MCF 10A (cell line): ENCODE measurements at places on chromosomes 4 and X.

DNA sequence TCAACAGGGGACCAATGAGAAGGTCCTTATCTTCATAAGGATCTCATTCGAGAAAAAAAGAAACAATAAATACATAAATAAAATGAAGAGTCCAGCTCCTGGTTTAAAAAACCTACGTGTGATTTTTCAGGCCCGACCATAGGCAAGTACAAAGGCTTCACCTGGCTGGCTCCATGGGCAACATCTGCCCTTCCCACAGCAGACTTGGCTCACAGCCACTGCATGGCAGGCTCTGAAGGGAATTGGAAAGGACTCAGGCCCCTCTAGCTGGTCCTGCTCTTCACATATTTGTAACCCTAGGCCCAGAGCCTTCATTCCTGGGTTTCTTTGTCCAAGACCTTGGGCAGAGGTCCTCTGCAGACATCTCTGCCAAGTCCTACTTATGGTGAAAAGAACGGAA lies 228.1 kb downstream of the QDPR start:
- no peak for DNase-seq

- DNase-seq, result peak; percentile 68
Measured at GRCh38 chr4:101102114-101102742, 245.1 kb downstream of the PPP3CA start.

DNA sequence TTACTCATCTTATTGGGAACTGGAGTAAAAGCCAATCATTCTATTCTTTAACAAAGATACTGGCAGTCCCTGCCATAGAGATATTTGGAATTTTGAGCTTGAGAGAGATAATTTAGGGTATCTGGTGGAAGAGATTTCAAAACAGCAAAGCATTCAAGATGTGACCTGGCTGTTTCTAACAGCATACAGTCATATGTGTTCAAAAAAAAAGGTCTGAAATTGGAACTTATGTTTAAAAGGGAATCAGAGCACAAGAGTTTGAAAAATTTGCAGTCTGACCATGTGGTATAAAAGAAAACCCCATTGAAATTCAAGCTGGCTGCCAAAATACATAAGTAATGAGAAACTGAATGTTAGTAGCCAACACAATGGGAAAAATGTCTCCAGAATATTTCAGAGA lies 42.2 kb downstream of the UGT2B10 start:
- no peak for DNase-seq

DNA sequence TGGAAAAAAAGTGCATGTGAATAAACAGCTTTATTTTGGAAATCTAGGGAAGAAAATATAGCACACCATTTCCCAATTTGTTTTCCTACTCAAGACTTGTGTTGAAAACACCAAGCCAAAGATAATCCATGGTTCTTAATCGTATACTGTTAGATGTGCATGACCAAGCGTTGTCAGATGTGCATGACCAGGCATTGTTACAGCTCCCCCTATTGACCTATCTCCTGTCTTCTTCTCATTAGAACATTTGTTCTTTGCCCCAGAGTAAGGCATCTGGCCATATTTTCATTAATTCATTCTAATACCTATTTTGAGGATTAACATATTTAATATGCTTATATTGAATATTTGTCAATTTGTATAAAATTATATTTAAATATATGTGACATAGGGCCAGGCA lies 14.4 kb upstream of the VCX start:
- DNase-seq, result peak; percentile 13

- DNase-seq, result no peak
Measured at GRCh38 chrX:41095908-41096307, 10.7 kb downstream of the USP9X start.

GRCh38 chr4:113303315-113303714 lies 253.9 kb downstream of the ANK2 start:
- DNase-seq, result no peak

- DNase-seq, result no peak
Measured at GRCh38 chrX:154125391-154126040, 18.5 kb upstream of the OPN1LW start.

- DNase-seq, result no peak
Measured at GRCh38 chr4:61727286-61727685, 527.2 kb downstream of the ADGRL3 start.

GRCh38 chr4:147366164-147366563 lies 114.7 kb upstream of the EDNRA start:
- DNase-seq, result no peak

- no peak for DNase-seq
Measured at GRCh38 chr4:67055319-67055718, 490.0 kb downstream of the CENPC start.

DNA sequence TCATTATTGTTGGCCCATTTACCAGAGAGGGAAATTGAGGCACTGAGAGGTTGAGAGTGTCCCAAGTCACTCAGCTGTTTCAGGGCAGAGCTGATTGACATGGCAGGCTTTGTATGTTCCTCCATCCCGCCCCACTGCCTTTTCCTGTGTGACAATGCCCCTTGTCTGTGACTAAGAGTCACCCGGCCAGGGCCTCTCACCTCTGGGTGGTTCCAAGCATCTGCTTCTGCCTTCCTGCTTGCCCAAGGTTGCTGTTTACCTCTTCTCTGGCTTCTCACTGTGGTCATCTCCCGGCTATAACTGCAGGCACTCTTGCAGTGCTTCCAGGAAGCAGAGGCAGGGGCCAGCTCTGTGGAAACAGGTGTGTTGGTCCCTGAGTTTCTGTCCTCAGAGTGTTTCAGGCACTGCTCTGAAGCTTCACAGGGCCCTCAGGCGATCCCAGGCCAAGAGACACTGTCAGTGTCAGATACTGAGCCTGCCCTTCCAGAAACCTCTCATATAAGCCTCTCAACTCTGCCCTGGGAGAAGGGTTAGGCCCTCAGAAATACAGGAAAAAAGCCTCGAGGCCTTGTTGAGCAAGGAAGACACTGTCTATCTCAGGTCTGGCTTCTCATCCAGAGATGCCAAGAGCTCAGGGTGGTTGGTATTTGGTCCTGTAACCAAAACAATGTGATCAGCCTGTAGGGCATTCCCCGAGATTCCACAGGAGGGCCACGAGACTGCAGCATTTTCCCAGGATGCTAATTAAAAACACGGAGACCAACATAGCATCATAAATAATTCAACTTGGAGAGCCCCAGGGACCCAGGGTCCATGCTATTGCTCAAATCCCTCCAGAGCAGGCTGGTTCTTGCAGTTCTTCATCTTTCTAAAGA lies 42.0 kb upstream of the PROM1 start:
- DNase-seq, result no peak

GRCh38 chr4:94515365-94515764 lies 63.6 kb downstream of the PDLIM5 start:
- DNase-seq, result no peak

DNA sequence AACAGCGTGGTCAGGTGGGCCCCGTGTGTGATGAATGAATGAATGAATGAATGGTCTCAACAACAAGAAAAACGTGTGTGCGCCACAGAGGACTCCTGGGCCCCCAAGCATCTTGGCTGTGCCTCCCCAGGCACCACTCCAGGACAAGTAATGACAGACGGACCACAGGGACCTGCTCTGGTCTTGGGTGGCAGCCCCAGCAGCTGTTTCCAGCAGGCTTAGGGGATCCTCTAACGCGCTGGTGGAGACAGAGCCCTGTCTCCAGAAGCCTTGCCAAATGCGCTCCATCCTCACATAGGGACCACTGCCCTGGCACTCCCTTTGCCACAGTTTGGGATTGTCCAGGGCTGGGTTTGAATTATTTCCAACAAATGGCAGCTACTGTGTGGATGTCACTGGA lies 39.1 kb downstream of the PSAPL1 start:
- DNase-seq, result no peak

DNA sequence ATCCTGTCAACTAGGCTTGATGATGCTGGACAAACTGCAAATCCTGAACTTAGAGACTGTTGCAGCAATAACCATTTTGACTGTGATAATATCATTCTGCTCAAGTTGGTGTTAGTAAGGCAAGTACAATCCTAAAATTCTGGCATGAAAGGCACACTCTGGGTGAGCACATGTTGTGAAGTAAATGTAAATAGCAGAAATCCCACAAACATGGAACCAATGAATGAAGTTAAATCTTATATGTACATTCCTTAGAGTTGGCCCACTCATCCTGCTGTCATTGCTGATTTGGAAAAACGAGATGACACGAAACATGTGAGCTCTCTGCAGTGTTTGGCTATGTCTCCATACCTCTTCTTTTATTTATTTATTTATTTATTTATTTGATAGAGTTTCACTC lies 21.0 kb downstream of the RBM47 start:
- no peak for DNase-seq

- DNase-seq, result no peak
Measured at GRCh38 chr4:26179316-26179760, 141.5 kb upstream of the RBPJ start.

DNA sequence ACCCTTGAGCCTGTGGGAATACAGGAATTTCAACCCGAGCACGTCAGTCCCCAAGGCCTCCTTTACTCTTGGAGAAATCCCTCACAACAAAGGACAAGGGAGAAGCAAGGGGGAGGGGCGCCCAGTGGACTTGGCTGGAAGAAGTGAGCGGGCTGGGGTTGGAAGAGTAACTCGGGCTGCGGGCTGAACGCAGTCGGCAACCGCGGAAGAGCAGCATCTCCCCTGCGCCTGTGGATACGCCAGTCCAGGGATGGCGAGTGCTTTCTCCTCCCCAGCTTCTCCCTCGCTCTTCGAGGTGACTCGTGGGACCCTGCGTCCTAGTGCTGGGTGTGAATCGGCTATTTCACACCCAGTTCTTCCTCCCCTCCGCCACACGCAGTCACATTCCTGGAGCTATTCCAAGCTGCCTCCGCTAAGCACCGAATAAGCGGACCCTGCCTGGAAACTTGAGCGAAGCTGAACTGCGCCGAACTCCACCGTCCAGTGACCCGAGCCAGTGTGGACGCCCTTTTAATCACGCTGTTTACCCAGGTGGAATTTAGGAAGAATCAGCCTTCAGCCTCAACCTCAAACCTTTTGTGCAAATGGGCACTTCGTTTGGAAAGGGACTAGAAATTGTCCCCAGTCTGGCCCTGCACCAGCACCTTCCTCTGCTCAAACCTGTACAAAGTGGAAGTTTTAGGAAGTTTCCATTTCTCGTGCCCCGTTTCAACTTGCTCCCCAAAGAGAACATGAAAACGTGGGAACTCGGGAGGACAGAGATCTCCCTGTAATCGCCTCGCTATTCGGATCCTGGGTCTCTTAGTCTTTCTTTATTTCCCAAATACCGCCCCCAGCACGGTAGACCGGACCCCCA lies 64.3 kb upstream of the WDR17 start:
- DNase-seq, result peak; percentile 30

- peak; percentile 33 for DNase-seq
Measured at GRCh38 chr4:140100771-140101170, 53.2 kb downstream of the MAML3 start.

DNA sequence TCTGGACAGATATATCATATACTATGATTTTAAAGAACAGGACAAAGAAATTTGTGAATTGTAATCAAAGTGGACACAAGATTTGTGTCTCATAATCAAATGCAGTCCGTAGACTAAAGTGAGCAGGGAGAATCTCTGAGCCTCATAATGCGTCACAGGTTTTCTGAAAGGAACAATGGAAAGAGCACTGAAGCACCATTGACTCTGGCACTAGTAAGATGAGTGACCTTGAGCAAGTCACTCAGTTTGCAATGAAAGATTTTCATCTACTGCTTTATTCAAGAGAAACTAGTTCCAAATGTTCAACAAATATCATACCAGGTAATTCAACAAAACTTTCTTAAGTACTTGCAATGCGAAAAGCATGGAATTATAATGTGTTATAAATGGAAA lies 315.3 kb downstream of the MAPK10 start:
- no peak for DNase-seq

DNA sequence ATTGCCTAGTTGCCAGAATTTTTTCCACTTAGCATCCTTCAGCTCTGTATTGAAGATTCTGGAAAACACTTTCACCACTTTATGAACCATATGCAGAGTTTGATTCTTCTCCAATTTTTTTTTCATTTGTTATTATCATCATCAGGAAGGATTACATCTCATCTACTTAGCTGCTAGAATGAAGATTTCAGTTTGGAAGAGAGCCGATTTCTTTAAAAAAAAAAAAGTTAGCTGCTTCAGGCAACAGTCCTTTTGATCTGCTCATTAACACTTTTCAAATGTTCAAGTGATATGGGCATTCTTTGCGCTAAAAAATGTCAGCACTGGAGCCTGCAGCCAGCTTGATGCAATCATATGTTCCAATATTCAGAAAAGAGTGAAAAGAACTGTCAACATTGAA lies 76.2 kb downstream of the ANTXR2 start:
- no peak for DNase-seq

DNA sequence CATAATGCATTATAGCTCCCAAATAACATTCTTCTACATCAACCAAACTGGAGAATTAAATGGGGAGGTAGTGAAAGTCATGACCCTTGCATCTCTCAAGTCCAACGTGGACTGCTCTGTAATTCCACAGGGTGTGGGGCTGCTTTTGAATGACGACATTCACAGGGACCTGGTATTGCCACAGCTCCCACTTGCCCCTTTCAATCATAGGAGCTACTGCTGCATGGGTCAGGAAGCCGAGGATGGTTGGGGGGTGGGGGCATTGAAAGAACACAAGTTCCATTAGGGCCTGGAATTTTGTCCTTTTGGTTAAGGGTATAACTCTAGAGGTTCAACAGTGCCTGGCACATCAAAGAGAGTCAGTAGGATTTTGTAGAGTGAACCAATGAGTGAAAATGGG lies 7.4 kb upstream of the CT55 start:
- no peak for DNase-seq

GRCh38 chr4:113955948-113956347 lies 23.5 kb downstream of the ARSJ start:
- no peak for DNase-seq

DNA sequence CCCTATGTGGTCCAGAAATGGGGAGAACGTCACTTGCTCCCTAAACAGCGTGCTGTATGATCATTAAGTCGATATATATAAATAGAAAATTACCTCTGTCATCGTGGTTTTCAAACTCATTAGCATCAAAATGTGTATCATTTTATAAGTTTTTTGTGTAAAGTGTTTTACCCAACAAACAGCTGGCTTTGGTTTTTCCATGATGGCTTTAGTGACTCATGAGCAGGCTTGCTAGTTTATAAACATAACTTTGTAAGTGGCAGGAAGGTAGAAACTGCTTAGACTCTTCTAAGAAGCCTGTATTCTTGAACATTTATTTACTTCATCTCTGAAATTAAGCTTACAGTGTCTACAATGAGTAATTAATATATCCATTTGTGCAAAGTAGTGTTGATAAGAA lies 108.4 kb upstream of the DIPK2B start:
- no peak for DNase-seq

DNA sequence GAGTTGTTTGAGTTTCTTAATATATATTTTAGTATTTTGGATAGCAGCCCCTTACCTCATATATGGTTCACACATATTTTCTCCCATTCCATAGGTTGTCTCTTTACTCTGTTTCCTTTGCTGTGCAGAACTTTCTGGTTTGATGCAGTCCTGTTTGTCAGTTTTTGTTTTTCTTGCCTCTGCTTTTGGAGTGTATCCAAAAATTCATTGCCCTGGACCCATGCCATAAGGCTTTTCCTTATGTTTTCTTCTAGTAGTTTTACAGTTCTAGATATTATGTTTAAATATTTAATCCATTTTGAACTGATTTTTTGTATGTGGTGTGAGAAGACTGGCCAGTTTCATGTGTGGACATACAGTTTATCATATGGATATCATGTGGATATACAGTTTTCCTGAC lies 58.5 kb upstream of the NUDT6 start:
- peak; percentile 24 for DNase-seq

GRCh38 chrX:118459494-118459893 lies 36.1 kb upstream of the DOCK11 start:
- peak; percentile 51 for DNase-seq

- no peak for DNase-seq
Measured at GRCh38 chr4:8939840-8940742, 68.5 kb upstream of the HMX1 start.

- DNase-seq, result no peak
Measured at GRCh38 chr4:6221851-6222760, 21.8 kb upstream of the JAKMIP1 start.

- DNase-seq, result peak; percentile 27
Measured at GRCh38 chr4:117664706-117665444, 369.4 kb upstream of the NDST3 start.
